Stimulated activated CD8-positive, alpha-beta memory T cell treated with anti-CD3 and anti-CD28 coated beads, Interleukin-4, amount 100 ng/mL, for 1 hour (primary cell): ENCODE measurements at places on chromosomes 5 and 9.

DNA sequence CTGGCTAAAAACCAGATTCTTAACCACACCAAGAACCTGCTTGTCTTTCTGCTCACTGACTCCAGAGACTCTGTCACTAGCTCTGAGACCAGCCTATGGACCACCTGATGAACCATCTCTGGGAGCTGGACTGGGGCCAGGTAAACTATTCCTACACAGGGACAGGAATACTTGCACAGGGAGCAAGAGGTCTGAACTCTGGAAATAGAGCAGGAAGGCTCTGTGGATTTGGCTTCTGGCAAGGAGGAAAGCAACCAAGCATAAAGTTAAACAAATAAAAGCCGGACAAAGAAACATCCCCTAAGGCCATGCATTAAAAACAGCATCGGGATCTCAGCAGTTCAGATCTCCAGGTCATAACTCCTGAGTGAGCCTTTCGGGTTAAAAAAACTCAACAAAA lies 5.6 kb upstream of the SPARC start:
- DNase-seq: no peak

DNA sequence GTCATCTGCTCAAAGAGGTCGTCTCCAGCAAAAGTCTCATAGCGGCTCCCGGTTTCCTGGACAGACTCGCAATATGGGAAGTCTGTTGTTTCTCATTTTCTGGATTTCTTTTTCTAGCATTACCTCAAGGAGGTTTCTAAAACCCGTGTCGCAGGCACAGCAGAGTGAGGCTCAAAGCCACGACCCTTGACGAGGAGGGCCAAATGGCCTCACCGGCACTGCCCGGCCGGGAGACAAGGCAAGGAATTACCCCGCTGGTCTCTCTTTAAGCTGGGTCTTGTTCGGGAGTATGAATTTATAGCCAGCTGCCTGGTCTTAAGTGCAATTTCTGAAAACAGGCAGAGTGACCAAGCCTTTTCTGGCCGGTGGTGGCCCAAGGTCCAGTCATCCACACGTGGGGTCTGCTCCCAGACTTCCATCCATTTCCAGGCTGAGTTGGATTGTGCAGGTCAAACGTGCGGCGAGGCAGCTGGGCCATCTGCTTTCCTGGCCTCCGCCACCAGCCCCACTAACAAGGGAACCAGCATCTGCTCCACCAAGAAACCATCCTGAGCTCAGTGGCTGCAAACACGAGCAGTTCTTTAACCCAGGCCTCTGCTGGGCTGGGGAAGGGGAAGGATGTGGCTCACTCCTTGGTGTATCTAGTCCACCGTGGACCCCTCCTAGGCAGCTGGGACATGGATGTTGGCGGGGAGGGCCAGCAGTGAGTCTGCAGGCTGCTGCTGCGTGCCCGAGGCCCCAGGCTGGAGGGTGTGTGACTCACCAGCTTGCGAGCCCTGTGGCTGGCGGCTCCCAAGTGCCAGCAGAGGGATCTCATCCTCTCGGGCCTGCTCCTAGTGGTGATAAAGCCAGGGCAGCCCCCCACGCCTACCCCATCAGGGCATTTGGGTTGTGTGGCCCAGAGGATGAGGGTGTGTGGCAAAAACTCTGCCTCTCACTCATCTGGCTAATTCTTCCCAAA lies 55.6 kb upstream of the COL5A1 start:
- DNase-seq: no peak

DNA sequence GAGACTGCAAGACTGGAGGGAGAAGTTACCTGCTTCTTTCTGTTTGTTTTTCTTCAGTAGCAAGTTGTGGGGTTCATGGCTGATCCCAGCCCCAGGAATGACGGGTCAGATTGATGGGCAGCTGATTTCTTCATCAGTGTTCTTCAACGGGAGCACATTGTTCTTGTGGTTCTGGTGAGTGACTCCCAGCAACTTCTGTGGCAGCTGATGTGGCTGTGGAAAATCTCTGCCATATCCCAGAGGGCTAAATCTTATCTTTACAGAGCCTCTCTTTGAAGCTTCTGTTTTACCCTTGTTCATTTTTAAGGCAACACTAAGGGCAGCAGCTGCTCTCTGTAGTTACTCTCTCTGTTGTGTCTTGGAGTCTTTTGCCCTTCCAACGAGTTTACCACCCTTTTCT lies 710.3 kb downstream of the PRELID2 start:
- DNase-seq: no peak

DNA sequence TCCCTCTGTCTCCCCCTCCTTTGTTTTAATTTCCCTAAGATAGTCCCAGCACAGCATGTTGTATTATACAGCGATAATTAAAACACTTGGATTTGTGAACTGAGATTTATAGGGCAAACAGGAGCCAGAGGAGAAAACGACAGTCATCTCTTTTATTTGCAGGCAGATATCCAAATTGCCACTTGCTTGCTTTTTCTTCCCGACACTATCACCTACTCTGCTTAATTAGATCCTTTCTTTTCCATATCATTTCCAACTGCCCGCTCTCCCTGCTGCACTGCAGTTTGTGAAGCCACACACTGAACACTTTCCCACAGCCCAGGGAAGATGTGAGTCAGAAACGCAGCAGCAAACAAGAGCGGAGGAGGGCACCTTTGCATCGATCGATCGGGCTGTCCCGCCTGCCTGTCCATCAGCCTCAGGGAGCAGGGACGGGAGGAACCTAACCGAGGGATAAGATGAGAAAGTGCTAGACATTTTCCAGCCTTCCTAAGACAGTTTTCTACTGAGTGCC lies 35.8 kb upstream of the SPRY4 start:
- no peak for DNase-seq

DNA sequence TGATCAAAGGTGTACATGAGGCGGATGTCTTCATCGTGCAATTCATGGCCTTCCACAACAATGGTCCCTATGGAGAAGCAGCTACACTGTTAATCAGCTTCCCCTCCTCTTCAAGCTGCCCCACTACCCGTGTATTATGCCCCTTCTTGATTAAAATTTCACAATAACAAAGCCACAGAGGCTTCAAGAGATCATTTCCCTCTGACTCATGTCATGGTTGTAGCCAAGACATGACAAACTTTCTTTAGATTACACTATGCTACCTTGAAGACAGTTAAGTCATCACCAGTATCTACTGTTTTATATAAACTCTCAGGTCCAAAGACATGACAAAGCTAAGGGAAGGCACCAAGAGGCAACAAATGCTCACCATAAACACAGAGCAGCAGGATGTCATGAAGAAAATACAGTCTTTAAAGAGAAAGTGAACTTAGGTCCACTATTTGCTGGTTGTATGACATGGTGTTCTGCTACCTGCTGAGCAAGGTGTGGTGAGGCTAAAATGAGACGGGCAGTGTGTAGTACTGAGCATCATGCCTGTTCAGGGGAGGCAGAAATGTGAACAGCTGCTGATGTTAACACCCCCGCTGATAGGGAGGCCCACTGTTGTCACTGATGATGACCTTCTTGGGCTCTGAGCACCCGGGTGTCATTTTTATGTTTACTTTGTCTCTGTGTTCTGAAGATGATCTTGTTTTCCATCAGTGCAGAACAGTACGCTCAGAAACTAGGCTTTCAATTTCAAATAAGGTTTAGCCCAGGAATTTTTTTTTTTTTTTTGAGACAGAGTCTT lies 48.3 kb downstream of the IARS1 start:
- DNase-seq: no peak

GRCh38 chr9:129990269-129991010 lies 52.5 kb downstream of the FNBP1 start:
- no peak for DNase-seq

DNA sequence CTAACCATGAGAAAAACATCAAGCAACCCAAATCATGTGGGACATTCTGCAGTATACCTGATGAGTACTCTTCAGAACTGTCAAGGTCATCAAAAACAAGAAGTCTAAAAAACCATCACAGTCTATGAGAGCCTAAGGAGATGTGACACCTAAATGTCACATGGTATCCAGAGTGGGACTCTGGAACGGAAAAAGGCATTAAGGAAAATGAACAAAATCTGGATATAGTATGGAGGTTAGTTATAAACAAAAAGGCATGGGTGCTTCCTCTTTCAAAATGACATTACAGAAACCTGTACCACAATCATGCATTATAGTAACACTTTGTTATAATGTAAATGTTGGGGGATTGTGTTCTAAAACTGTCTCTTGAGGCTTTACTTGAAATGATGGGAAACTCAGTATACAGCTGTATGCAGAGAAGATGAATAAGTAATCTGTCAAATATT lies 47.4 kb downstream of the PRKACG start:
- DNase-seq: no peak

DNA sequence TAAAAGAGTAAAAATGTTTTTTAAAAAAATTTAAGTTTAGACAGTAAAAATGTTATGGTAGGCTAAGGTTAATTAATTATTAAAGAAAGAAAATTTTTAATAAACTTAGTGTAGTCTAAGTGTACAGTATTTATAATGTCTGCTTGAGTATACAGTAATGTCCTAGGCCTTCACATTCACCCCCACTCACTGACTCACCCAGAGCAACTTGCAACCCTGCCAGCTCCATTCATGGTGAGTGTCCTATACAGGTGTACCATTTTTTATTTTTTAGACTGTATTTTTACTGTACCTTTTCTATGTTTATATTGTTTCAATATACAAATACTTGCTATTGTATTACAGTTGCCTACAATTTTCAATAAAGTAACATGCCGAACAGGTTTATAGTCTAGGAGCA lies 234.1 kb downstream of the AUH start:
- no peak for DNase-seq

GRCh38 chr5:4197151-4197550 lies 601.5 kb downstream of the IRX1 start:
- no peak for DNase-seq

DNA sequence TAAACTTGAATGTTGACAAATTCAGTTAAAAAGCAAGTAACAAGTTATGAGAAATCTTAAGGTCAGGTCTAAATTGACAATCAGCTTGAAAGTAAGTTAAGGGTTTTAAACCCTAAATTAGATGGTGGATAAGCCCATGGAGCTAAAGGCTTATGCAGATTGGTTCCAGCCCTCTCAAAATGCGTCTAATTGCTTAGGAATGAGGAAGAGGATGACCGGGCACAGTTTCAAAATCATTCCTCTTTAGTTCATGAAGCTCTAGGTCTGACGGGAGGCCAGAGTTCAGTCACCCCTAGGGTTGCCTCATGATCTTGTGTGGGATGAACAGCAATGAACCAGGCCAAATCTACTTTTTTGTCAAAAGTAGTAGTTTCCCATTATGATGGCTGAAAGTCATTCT lies 75.4 kb downstream of the SLC38A9 start:
- no peak for DNase-seq

- DNase-seq: no peak
Observed at GRCh38 chr5:171420431-171421241, 1.2 kb downstream of the FGF18 start.

GRCh38 chr5:65699338-65699737 lies 22.6 kb downstream of the SGTB start:
- no peak for DNase-seq

DNA sequence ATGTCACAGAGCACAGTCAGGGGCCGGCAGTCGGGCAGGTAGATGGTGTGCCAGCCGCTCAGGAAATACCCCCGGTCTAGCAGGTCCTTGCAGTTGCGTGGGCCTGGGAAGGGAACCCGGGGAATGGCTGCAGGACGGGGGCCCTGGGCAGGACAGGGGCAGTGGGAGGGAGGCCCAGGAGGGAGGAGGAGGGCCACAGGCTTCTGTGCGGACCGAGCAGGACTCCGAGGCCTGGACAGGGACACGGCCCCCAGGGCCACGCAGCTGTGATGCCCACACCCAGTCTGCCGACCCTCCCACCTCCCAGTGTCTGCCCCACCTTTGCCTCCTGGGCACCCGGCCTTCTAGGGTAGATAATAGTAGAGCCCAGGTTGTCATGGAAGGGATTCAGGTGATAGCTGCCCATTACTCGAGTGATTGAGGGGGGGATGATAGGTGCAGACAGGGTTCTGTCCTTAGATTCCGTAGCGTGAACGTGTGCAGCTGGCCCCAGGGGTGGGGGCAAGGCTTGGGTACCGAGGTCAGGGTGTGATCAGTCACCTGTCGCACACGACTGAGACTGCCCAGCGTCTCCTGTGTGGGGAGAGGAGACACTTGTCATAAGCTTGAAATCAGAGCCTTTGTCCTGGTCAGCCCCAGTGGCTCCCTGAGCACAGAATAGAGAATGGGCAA lies 4.5 kb downstream of the FCN1 start:
- no peak for DNase-seq

DNA sequence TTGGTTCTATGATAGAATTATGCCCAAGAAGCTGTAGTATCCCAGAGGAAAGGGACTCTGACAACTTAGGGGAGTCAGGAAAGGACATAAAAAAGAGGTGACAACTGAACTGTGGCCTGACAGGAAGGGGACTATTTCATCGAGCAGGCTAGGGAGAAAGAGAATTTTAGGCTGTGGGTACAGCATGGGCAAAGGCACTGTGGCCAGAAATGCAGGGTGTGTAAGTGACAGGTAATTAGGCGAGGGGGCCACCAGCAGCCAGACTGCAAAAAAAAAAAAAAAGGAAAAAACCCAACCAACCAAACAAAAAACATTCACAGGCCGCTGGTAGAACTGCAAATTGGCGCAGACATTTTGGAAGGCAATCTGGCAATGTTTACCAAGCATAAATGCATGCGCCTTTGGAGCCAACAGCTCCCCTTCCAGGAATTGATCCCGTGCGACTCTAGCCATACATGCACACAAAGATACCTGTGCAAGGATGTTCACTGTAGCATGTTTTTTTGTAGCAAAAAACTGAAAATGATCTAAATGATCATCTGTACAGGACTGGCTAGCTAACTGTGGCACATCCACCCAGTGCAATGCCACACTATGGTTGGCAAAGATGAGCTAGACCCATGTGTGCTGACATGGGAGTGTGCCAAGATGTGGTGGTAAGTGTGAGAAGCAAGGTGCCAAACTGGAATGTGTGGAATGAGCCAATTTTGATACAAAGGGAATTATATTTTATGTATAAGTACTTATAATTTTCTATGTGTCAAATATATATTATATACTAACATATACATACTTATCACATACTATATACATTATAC lies 1.1 kb downstream of the EIF4E1B start:
- DNase-seq: no peak

GRCh38 chr5:20248118-20248517 lies 260.1 kb upstream of the CDH18 start:
- no peak for DNase-seq

- DNase-seq: no peak
Observed at GRCh38 chr5:17206021-17206420, 11.4 kb upstream of the BASP1 start.

- no peak for DNase-seq
Observed at GRCh38 chr5:2165203-2165602, 282.5 kb upstream of the IRX4 start.

DNA sequence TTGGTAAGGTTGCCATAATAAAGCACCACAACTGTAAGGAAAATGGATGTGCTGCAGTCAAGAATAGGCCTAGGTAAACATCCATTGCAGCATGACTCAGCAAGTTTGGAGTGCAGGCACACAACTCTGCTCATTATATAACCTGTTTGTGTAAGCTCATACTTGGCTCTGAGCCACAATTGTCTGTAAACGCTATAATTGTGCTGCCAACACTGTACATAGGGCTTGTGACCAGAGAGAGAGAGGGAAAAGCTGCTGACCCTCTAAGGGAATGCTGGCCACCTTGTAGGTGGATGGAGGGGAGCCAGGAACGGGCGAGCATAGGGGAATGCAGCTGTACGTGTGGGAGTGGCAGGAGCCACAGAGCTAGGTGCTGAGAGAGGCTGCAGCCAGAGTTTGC lies 2186.5 kb upstream of the ACO1 start:
- no peak for DNase-seq
